ENCODE measurements at places on chromosomes 13 and 19.

DNA sequence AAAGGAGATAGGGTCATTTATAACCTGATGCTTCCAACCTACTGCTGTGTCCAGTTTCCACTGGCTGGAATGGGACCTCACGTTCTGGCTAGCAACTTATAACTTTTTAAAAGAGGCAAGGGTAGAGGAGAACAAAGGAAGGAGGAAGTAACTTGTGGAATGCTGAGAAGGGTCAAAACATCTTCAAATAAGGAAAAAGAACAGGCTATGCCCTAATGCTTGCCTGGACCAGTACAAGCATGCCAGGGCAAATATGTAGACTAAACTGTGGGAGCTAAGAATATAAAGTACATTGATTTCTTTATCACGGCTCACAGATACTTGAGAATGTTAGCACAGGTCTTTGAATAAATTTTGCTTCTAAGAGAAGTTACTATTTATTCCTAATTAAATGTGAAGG, 1.5 kb upstream of the ZNF561 start:
- DNase-seq = no peak

- no peak for DNase-seq
These were observed 3.3 kb upstream of the SLC15A1 start for GRCh38 chr13:98755729-98756128.

GRCh38 chr19:50268041-50268440, 61.1 kb downstream of the KCNC3 start:
- DNase-seq = no peak

DNA sequence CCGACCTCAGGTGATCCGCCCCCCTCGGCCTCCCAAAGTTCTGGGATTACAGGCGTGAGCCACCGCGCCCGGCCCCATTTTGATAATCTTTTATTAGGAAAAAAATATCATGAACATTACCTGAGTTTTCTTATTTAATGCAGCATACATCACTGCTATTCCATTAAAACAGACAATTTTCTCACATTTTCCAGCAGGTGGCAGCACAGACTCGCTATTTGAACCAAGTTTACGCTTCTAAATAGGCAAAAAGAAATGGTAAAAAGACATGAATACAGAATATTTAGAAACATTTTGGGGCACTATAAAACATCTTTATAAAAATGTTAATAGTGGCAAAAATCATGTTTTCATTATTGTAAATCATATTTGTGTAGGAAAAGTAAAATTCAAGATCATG, 903.1 kb downstream of the SLITRK6 start:
- DNase-seq = no peak

DNA sequence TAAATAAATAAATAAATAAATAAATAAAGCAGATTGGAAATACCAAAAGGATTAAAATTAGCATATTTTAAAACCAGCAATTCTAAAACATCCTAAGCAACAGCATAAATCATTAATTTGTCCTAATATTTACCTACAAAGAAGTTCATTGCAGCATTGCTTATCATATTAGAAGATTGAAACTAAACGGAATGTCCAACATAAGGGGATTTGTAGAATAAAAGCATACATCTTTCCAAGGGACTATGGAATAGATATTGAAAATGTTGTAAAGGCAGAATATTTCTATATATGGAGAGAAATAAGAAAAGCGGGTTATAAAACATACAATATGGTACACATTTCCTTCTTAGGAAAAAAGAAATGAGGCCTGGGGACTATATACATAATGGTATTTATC, 71.1 kb upstream of the RFC3 start:
- no peak for DNase-seq

DNA sequence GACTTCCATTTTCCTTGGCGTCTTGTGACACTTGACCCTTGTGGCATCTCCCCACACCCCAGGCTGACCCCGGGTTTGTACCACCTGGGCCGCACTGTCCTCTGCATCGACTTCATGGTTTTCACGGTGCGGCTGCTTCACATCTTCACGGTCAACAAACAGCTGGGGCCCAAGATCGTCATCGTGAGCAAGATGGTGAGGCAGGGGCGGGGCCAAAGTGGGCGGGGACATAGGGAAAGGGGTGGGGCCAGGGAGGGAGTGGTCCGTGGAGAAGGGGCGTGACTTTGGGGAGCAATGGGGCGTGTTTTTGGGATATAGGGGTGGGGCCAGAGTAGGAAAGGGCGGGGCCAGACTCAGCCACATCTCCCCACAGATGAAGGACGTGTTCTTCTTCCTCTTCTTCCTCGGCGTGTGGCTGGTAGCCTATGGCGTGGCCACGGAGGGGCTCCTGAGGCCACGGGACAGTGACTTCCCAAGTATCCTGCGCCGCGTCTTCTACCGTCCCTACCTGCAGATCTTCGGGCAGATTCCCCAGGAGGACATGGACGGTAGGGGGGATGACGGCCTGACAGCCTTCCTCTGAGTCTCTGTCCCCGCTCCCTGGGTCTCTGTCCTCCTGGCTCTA, 42.8 kb downstream of the TRPM4 start:
- DNase-seq = no peak

GRCh38 chr13:85529218-85529594, 270.0 kb downstream of the SLITRK6 start:
- no peak for DNase-seq

GRCh38 chr13:77136902-77137420, 110.0 kb upstream of the FBXL3 start:
- no peak for DNase-seq

DNA sequence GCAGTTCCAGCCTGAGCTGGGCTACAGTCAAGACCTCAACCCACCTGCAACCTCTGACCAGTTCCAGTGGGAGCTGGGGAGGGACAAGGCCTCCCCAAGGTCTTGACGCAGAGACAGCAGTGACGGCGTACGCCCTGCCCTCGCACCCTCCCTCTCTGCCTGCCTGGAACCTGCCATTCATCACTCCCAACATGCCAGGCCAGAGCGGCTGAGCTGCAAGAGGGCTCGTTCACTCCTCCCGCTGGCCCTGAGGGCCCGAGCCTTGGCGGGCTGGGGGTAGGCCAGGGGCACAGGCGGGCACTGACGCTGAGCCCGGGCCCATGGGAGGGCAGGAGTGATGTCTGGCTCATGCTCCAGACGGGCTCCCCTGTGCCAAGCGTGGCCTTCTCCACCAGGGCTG, 8.2 kb downstream of the NDUFA11 start:
- no peak for DNase-seq

DNA sequence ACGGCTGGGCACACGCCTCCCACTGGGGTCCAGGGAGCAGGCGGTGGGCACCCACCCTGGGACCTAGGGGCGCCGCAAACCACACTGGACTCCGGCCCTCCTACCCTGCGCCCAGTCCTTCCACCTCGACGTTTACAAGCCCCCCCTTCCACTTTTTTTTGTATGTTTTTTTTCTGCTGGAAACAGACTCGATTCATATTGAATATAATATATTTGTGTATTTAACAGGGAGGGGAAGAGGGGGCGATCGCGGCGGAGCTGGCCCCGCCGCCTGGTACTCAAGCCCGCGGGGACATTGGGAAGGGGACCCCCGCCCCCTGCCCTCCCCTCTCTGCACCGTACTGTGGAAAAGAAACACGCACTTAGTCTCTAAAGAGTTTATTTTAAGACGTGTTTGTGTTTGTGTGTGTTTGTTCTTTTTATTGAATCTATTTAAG, 1.6 kb downstream of the JUNB start:
- no peak for DNase-seq

DNA sequence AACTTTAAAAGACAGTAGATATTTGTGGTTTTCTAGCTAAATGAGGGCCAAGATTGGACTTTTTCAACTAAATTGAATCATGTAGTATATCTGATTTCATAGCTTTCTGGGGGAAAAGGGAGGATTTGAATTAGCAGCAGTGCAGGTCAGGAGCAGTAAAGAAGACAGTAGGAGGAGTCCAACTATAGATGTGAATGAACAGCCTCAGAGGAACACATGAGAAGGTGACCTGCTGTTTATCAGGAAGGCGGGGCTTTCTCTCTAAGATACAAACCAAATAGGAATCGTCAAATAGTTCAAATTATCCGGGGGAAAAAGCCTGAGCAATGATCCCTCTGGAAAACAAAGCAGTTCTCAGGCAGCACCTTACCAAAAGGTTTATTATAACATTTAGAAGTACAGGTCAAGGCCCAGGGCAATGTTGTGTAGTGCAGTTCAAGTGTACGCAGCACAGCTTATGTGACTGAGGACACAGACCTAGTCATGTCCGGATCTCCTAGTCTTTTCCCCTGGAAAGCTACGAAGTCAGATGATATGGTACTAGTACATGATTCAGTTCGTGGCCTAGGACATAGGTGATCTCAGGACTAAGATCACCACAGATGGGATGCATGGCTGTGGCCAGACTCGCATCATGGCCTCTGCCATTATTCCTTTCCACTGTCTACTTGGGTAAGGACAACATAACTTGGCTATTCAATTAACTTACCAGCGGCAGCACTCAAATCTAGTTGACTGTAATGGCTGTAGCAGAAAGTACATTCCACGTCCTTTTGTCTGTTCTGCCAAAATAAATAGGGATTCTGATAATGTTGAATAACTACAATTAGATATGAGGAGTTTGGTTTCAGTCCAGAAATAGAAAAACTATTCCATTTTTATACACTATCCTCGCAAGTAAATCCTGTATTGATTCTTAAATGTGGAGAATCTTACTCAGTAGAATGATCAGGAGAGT, 40.3 kb downstream of the MPHOSPH8 start:
- DNase-seq = no peak

- no peak for DNase-seq
These were observed 1.5 kb downstream of the KCNN4 start for GRCh38 chr19:43779147-43779819.

- no peak for DNase-seq
These were observed 8.8 kb upstream of the CD22 start for GRCh38 chr19:35320065-35320713.

DNA sequence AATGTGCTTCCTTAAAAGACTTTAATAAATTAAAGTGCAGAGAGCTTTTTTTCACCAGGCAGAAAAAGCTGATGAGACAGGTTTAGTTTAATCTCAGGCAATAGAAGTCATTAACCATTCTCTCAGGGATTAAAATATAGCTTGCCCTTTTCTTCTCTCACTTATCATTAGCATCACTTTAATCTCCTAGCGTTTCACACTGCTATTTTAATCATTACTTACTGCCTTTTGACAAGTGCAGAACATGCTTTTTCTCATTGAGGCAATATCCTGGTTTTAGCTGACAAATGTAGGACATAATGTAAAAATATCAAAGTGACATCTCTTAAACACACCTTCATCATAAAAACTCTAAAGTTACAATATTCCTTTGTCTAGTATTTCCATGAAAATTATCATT, 94.6 kb downstream of the DACH1 start:
- no peak for DNase-seq

DNA sequence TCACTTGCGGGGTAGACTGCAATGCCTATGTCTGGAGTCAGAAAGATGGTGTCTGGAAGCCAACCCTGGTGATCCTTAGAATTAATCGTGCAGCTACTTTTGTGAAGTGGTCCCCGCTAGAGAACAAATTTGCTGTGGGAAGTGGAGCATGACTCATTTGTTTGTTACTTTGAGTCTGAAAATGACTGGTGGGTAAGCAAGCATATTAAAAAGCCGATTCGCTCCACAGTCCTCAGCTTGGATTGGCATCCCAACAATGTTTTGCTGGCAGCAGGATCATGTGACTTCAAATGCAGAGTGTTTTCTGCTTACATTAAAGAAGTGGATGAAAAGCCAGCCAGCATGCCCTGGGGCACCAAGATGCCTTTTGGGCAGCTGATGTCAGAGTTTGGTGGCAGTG, 9.5 kb upstream of the ERVV-1 start:
- DNase-seq = no peak

DNA sequence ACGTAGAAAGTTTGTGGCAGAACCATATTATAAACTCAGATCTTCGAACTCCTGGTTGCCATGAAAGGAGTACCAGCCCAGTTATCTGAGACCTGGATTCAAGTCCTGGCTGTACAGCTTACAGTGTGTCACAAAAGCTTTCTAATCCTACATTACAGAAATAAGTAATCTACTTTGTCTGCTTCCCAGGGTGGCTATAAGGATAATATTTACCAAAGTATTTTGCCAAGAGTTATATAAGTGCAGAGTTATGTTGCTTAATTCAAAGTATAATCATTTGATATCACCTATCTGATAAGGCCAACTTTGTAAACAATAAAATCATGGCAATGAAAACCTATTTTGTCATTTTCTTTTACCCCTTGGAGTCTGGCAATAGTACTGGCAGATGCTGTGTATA, 381.6 kb downstream of the NDFIP2 start:
- DNase-seq = no peak

DNA sequence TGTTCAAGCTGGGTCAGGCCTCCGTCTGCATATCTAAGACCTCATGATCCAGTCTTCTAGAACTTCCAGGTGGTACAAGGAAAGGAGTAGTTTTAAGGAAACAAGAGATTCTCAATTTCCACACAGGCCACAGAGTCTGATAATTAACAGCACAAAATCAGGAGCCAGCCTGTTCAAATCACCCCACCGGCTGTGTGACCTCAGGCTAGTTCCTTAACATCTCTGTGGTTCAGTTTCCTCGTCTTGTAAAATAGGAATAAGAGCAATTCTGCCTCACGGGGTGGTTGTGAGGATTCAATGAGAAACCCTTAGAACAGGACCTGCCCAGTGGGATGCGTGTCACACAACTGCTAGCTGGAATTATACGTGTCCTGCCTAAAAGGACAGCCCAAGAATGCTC, 25.6 kb downstream of the FCGBP start:
- no peak for DNase-seq

DNA sequence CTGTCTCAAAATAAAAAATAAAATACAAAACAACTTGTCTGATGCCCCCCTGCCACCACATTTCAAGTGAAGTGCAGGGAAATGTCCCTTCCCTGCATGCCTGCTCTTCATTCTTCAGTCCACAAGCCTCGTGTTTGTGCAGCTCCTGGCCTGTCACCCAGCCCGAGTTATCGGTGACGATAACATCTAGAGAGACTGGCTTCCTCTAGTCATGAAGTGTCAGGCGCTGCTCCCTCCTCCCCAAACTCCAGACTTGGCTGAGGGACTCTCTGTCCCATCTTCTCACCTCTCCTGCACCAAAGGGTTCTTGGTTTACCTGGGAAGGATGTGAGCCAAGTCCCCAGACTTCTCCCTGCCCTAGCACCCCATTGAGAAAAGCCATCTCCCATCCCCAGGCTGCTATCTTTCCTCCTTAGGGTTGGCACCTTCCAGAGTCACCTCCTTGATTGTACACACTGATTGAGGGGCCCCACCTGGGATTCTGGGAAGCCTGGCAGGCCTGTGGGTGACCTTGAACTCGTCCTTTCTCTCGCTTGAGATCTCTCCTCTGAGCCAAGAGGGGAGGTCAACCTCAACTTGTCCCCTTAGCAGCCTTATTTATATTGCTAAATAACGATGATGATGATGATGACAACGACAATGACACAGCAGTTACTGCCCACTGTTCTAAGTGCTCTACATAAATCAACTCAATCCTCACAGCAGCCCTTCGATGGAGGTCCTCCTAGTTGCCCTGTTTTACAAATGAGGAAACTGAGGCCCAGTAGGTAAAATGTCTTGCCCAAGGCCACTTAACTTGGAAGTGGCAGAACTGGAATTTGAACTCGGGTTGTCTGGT, 13.1 kb upstream of the PLAUR start:
- no peak for DNase-seq

- DNase-seq = peak; percentile 55
These were observed 9.7 kb upstream of the GIPC1 start for GRCh38 chr19:14505488-14506239.

- DNase-seq = no peak
These were observed 10.3 kb downstream of the HSH2D start for GRCh38 chr19:16153582-16154336.

All from stimulated activated CD4-positive, alpha-beta T cell treated with anti-CD3 and anti-CD28 coated beads, Interleukin-15, amount 100 ng/mL, for 1 hour (primary cell).